NCI-H187 treated with DMSO at 0.1 percent for 48 hours (cell line): ENCODE measurements at places on chromosomes 12 and 14.

DNA sequence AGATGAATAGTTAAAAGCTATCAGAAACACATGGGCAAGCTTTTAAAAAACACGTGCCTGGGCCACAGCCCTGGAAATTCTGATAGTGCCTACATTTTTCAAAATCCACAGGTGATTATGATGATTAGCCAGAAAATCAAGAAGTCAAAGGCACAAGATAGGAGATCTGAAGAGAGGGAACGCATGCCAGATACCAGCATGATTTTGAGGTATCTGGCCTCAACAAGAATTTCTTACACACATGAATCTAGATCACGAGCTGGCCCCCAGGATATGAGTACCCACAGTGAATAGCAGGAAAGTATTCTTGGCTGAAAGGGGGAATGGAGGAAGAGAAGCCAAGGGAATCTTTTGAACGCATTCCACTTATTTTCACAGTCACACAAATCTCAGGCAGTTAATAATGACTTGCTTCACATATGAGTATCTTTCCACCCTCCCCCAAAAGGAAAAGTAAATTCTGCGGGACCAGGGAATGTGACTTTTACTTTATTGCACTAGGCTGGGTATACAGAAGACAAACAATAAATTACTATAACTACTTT, 438.2 kb downstream of the BCAT1 start:
- DNase-seq, result no peak

DNA sequence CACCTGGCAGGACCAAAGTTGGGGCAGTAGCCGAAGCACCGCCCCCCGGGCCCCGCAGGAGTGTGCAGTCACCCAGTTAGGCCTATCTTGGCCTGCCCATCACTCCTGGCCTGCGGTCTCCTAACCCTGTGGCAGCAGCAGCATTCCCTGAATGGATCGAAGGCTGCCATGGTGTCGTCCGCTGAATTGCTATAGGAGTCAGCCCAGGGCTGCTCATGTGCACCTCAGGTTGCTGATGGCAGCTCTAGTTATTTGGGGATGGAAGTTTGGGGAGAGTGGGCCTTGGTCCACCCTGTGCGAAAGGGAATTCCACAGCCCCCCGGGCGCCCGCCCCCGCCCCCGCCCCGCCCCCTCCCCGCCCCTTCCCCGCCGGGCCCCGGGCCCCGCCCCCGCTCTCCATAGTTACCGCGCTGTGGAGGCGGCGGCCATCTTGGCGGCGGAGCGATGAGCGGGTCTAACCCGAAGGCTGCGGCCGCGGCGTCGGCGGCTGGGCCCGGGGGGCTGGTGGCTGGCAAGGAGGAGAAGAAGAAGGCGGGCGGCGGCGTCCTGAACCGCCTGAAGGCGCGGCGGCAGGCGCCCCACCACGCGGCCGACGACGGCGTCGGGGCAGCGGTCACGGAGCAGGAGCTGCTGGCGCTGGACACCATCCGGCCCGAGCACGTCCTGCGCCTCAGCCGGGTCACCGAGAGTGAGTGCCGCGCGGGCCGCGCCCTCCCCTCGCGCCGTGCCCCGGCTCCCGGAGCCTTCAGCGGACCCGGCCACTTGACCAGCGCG, at the start of gene UNC119B:
UNC119B (plus strand) TSS at position 428 of the 774 bp plus-strand sequence; CDS start at position 445, 17 bp downstream.
- no peak for DNase-seq

DNA sequence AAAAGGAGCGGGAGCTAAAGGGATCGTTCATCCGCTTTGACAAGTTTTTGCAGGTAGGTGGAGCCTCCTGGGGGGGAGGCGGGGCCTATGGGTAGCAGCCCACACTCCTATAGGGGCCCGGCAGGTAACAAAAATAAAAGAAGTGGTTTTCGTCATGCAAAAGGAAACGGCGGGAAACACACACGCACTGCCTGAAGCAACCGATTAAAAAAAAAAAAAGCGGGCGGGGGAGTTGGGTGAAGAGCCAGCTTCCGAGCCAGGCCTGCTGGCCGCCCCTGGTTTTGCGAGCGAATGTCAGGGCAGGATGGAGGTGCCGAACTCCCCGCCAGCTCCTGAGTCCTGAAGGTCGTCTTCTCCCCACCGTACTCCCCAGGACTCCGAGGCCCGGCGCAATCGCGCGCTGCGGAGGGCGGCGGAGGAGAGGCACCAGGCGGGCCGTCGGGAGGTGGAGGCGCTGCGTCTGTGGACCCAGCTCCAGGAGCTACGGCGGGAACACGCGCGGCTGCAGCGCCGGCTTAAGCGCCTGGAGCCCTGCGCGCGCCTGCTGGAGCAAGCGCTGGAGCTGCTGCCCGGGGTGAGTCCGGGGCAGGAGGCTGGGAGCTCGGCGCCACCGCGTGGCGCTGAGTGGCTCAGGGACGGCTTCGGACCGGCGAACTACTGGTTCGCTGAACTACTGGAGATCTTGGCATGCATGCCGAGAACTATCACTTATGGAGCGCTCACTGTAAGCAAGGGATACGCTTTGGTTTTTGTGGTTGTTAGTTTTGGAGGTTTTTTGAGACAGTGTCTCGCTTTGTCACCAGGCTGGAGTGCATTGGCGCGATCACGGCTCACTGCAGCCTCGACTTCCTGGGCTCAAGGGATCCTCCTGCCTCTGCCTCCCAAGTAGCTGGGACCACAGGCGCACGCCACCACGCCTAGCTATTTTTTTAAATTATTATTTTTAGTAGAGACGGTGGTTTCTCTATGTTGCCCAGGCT, 3.6 kb downstream of the CFAP73 start:
- no peak for DNase-seq

- DNase-seq, result no peak
These were observed 39.7 kb downstream of the FOS start for GRCh38 chr14:75318353-75318752.

- DNase-seq, result no peak
These were observed 212.5 kb downstream of the CHST11 start for GRCh38 chr12:104669089-104669721.

GRCh38 chr14:89578156-89578555, 161.1 kb upstream of the FOXN3 start:
- no peak for DNase-seq

DNA sequence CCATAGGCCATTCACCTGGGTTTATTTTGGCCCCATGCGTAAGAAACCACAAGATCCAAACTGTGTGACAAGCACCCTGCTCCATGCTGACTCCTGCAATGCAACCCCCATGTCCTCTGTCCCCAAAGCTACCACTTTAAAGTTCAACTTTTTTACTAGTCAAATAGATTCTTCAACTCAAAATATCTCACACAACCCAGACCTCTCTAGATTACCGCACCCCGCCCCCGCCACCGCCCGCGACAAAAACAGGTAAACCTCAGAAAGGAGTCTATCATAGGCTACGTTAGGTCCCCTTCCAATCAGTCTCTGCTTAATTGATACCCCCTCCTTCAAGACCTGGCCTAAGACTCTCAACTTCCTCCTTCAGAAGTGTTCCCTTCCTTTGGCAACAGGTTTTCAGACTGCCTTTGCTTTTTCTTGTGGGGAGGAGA, 2.2 kb downstream of the ZFP36L1 start:
- DNase-seq, result no peak

- no peak for DNase-seq
These were observed 15.9 kb upstream of the PAWR start for GRCh38 chr12:79706676-79707075.
